ENCODE measurements at places on chromosomes 3 and 15. TPM values are rescaled to one million over a fixed set of nuclear protein-coding genes. Genes with fewer than 3 reads are reported as not detected.

GRCh38 chr3:132222868-132223538 is 94.2 kb upstream of the ACP3 start:
- no peak for DNase-seq

Gene CHRNA5
- 4.6 TPM for total RNA-seq

GRCh38 chr3:34218706-34219385 is 420.4 kb downstream of the PDCD6IP start:
- DNase-seq, result no peak

Gene TOPAZ1
- total RNA-seq, result not detected

- no peak for DNase-seq
Observed at GRCh38 chr15:60534051-60534450, 55.1 kb upstream of the ICE2 start.

DNA sequence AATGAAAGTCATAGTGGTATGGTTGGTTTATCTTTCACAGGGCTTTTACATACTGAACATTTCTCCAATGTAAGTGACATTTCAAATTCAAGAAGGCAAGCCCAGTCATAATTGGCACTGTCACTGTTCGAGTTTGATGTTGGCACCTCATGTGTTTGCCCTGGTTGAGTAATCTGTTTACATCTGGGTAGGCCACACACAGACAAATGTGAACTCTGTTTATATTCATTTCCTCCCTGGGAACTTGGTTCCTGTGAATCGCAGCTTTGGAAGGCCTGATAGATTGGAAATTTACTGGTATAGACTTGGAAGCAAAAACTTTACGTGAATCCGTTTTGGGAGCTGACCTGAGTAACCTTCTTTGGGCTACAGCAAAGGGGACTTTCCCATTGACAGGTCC is 395.2 kb upstream of the AZI2 start:
- DNase-seq, result no peak

Gene DNAH12
- total RNA-seq, result 0.09 TPM

- DNase-seq, result no peak
Observed at GRCh38 chr15:95715906-95716656, 614.4 kb upstream of the NR2F2 start.

- DNase-seq, result no peak
Observed at GRCh38 chr3:85050821-85051220, 92.0 kb downstream of the CADM2 start.

DNA sequence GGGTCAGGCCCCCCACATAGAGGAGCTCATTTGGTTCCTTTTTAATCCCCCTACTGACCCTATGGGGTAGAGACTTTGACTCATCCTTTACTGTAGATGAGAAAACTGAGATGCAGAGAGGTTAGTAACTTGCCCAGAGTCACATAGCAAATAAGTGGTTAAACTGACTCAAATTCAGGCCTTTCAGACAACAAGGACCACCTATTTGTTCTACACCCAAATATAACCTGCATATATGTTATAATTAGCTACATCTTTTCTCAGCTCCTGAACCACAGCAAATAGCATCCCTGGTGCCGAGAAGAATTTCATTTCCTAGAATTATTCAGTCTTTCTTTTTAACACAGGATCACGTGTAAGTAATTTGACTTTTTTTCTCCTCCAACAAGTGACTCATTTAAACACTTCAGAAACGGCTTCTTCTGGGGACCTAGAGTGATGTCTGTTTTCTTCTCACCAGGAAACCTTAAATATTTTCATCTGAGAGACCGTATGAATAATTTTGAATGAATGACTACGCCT is 57.4 kb downstream of the MGLL start:
- DNase-seq, result no peak

DNA sequence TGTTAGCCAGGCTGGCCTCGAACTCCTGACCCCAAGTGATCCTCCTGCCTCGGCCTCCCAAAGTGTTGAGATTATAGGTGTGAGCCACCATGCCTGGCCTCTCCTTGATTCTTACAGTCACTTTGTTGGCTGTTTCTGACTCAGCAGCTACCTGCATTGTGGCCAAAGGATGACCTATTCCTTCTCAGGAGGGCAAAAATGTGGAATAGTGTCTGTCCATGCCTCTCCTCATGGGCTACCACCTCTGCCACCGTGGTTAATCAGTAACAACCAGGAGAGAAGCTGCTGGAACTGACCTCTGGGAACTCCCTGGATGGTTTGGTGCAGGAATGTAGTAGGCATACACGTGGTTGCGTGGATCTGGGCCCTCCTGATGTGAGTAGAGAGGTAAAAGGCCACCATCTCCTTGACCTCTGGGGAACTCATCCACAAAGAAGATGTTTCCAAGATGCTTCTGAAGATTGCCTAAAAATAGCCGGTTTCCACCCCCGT is 63.3 kb downstream of the FLNB start:
- DNase-seq, result no peak

Gene FANCI
- 17.3 TPM for total RNA-seq

DNA sequence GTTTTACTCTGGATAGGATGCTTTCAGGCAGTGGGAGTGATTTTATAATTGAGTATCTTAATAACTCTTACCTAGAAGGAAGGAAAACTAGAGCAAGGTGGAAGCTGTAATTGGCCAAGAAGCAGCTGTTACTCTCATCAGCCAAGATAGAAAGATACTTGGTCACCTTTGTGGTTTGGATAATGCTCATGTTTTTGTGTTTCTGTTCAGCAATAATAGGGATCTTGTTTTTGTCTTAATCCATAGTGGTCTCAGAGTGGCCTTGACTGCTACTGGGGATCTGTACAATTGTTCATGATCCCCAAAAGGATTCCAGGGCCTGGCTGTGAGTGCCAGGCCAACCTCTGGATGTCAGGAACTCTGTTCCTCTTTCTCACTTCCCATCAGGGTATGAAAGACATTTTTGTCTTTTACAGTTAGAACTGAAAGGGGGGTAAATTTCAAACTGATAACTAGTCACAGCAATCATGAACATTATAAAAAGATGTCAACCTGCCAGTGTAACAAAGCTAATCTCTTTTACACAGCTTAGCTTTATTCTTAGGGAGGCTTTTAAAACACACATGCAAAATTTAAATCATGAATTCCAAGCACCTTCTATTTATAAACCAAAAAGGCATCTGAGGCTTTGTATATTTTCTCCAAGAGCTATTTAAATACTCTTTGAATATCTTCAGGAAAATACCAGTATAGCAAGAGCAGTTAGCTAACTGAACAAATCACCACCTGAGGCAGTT is 6.0 kb downstream of the UBL7 start:
- DNase-seq, result no peak
